Cortex of kidney (tissue), 1 donor: ENCODE measurements at places on chromosomes 6 and 20.
A peak's percentile ranks its signal among the peaks of the same experiment; 100 is the strongest.

DNA sequence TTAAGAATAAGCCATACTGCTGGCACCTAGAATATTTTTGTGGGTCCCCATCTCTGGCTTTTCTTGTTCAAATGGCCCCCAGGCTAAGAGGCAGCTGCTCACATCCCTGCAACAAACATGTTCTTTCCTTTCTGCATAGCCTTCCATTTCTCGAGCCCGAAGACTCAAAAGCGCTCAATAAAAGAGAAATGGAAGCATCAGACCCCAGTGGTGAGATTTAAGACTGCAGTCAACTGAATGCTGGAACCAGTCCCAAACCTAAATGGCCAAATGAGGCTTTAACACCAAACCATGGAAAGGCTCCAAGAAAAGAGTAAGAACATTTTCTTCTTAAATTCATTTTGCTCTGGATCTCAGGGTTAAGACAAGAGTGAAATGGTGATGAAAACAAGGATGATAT is 122.1 kb upstream of the TRAF3IP2 start:
- DNase-seq: no peak

GRCh38 chr20:10568032-10568431 is 105.8 kb downstream of the JAG1 start:
- no peak for DNase-seq

- no peak for DNase-seq
Observed at GRCh38 chr20:34074101-34074760, 37.8 kb downstream of the EIF2S2 start.

GRCh38 chr6:132907914-132908313 is 93.5 kb downstream of the RPS12 start:
- no peak for DNase-seq

- DNase-seq: no peak
Observed at GRCh38 chr6:137772541-137773250, 94.4 kb upstream of the TNFAIP3 start.

GRCh38 chr6:15283986-15284361 is 38.1 kb downstream of the JARID2 start:
- DNase-seq: no peak

GRCh38 chr6:31729979-31730630 is 1.0 kb upstream of the DDAH2 start:
- peak; percentile 47 for DNase-seq

DNA sequence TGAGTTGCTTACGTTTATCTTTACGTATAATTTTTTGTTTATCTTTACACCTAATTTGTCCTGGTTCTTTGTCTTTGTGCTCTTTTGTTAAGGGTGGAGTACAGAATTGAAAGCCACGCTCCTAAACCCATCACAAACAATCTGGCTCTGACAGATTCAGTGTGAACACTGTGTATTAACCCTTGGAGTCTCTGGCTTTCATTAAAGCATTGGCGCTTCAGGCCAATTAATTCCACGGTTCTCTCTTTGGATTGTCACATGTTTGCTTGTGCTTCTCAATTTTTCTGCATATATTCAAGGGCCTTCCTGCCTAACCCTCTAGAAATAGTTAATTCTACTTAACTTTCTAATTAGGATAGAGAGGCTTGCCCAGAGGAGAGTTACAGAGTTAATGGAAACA is 38.6 kb downstream of the NKX2-4 start:
- DNase-seq: no peak

DNA sequence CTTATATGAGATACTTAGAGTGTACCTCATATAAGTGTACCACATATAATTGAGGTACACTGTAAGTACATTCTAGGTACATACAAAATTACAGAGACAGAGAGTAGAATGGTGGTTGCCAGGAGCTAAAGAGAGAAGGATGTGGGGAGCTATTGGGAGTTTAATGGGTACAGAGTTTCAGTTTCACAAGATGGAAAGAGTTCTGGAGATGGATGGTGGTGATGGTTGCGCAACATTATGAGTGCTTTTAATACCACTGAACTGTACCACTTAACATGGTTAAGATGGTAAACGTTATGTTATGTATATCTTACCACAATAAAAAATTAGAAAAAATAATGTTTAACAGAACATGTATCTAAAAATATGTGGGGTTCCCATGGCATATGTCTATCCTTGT is 69.4 kb downstream of the PRND start:
- DNase-seq: no peak

DNA sequence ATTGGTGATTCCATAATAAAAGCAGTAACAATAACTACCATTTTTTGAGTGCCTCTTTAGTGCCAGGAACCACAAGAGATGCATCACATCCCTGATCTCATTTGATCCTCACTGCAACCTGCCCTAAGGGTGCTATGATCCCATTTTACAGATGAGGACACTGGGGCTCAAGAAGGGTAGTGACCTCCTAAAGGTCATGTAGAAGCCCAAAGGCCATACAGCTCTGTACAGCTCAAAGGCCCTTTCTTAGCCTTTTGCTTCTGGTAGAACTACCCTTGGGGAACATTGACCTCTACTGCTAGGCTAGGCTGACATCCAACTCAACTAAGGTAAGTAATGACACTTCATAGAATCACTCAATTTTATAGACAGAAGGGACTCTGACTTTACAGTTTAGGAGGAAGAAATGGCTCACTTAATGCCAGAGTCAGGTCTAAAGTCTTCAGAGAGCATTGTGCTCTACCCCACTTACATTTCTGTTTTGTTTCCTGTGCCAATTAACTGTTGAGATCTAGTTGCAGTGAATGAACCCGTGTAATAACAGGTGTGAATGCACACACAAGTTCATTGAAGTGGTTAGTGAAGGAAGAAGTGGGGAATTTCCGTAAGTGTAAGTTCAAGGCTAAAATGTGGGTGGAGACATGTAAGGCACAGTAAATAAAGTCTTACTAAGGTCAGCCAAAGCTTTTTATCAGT is 10.7 kb downstream of the SLC9A8 start:
- no peak for DNase-seq

- no peak for DNase-seq
Observed at GRCh38 chr20:14706555-14706954, 369.1 kb upstream of the FLRT3 start.

- no peak for DNase-seq
Observed at GRCh38 chr6:135033238-135033637, 21.4 kb downstream of the HBS1L start.

- DNase-seq: no peak
Observed at GRCh38 chr6:90383196-90383822, 86.7 kb upstream of the BACH2 start.

GRCh38 chr6:106256201-106256968 is 69.2 kb downstream of the ATG5 start:
- no peak for DNase-seq

DNA sequence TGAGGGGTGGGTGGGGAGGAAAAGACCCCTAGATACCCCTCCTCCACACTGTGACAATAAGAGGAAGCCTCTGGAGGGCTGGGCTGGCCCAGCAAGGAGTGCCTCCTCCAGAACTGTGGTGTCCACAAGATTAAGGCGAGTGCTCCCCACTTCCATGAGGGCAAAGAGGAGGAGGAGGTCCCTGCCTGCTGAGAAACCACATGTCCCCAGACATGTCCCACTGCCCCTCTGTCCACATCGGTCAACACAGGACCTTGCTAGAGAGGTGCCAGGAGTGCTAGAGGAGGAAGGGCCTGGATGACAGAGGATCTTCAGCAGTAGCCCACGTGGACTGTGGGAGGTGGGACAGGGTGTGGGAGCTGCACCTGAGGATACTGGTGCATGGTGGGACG is 3.1 kb downstream of the RAET1G start:
- DNase-seq: no peak

DNA sequence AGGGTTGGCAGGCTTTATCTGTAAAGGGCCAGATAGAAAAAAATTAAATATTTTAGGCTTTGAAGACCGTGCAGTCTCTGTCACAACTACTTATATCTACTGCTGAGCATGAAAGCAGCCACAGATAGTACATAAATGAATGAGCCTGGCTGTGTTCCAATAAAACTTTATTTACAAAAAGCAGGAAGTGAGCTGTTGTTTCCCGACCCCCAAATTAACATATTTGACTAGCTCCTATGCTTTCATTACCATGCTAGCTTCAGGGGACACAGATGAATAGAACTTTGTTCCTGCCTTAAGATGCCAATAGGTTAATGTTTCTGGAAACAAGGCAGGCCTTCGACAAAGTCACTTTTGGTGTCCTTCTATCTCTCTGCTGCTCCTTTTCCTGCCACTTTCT is 1058.0 kb upstream of the FLRT3 start:
- DNase-seq: no peak

DNA sequence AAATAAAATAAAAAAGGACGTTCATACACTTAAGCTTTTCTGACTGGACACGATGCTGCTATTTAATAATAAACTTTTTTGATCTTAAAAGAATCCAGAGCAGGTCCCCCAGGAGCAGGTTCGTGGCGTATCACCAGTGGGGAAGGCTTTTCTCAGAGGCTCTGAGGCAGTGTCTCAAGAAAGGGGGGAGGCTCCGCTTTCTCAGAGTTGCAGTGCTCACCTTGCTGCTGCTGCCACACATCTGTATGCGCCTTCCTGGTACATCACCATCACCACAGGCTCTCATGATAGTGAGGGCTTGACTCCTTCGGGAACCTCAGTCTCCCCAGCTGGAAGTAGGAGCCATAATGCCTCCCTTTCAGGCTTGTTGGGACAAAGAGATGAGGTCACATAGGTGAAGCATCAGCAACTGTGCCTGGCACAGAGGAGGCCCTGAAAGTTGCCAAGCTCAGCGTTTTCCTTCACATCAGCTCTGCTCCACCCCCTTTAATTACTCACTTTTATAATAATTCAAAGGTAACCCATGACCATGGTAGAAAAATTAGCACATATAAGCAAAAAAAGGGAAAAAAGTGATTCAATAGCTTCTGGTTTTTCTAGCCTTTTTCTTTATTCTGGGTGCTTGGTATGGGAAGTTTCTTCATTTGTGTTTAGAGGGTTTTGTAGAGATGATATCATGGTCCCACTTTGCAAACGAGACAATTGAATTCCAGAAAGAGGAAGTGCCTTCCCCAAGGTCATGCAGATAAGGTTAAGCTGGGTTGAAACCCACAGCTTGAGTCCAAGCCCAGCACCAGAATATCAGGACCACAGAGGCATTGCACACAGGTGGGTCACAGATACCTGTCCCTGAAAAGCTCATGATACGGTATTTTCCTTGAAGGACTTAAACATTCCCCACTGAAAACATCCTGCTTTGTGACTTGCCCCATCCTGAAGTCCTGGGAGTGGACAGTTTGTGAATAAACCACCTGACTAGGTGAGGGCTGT is 24.5 kb downstream of the SRSF3 start:
- no peak for DNase-seq

DNA sequence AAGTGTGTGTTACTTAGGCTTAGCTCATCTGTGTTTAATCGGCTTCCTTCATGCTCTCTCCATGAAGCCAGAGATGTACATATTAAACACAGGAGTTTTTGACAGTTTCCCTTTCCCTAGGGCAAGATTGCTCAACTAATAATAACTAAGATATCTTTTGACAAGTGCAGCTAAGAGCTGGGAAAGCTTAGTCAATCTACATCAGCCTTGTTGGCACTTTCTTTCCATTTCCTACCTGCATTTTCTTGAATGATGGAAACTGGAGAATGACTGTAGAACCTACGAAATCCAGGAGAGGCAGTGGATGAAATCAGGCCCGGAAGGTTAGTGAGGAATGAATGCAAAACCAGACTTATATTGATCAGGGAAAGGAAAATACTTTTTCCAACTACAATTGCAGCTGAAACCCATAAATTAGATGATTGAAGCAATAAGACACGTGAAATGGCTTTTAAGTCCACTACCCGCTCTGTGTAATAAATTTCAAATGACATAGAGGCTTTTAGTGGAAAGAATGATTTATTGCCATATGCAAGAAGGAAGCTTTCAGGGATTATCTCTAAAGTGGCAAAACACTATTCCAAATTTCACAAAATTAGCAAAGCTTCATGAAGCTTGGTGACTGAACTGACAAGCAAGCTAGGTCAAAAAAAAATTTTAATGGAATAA is 237.2 kb upstream of the ID4 start:
- DNase-seq: no peak

DNA sequence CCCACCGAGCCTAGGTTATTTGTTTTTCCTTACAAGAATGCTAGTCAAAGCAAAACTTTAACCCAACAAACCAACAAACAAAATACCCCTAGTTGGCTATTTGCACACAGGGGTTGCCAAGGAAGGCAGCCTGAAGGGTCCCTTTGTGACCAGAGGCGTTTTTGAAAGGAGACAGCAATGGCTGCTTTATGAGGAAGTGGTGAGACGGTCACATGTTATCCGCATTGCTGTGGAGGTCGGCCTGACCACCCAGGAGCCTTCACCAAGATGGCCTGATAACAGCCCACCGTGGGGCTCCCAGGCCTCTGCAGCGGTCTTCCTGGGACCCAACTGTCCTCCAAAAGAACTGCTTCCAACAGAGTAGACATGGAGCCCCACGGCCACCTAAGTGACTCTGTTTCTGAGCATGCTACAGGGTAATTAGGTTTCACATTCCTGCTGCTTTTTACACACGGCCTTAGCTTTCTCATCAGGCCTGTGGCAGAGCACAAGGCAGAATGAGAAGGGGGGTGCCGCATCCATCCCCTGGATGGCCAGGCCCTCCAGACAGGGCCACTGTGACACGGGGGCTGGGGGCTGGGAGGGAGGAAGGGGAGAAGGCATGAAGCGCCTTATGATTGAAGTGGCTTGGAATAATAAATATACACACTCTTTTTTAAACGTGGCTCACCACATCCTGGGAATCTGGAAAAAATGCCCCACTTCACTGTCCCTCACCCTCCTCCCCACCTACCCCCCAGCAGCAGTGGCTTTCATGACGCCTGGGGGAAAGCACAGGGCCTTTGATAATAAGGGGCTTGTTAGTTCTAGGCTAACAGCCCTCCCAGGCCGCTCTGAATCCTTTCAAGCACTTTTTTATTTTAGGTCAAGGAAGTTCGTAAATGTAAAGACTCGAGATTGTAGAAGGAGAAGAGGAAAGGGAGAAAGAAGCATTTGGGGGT is 86.0 kb downstream of the CLIC5 start:
- no peak for DNase-seq

DNA sequence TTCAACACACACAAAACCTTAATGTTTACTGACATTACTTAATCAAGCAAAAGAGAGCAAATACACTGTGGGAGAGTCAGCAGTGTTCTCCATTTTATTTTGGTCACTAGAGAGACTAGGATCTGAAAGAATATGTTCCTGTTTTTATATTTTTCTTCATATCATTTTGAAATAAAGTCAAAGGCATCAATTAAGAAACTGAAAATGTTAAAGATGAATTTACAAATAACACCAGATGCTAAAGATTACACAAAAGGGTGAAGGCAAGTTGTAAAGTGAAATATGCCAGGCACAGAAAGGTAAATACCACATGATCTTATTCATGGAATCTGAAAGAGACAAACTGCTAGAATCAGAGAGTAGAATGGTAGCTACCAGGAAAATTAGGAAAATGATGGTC is 60.3 kb upstream of the FABP7 start:
- no peak for DNase-seq
